ENCODE measurements at places on chromosomes 16 and 17.

DNA sequence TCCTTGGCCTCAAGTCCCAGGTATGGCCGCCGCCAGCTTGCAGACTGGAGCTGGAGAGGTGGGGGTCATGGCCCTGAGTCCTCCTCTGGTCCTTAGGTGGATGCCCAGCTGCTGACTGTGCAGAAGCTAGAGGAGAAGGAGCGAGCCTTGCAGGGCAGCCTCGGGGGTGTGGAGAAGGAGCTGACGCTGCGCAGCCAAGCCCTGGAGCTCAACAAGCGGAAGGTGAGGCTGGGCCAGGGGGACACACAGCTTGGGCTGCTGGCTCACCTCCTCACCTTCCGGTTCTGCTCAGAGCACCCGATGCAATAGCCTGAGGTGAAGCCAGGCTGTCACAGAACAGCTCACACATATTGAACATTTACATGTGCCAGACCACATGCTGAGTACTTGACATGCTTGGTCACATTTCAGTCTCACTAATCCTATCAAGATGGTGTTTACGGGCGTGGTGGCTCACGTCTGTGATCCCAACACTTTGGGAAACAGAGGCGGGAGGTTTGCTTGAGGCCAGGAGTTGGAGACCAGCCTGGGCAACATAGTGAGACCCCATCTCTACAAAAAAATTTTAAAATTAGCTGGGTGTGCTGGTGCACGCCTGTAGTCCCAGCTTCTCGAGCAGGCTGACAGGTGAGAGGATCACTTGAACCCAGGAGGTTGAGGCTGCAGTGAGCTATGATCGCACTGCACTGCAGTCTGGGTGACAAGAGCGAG is 7.4 kb downstream of the RNF40 start:
- DNase-seq: no peak

DNA sequence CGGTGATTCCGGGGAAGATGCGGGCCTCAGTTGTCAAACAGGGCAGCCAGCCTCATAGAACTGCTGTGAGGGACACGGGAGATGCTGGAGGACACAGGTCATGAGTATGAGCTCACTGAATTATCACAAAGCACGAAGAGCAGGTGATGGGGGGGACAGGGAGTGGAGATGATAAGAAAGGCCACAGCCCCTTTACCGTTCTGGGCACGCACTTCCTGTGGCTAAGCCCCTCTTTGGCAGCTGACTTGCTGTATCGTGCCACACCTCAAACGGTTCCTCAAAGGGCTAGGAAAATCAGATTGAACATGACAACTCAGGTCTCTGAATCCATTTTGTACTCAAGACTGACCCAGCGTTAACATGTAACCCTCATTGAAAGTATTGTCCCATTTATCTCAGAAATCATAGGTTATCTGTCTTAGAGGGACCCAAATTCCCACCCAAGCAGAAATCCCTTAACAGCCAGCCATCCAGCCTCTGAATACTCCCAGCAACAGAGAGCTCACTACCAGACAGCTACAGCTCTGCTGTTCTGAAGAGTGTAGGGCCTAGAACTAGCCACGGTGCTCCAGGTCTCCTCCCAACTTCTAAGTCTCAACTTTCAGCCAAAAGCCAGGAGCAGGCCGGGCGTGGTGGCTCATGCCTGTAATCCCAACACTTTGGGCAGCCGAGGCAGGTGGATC is 5.0 kb upstream of the SRL start:
- DNase-seq: no peak

DNA sequence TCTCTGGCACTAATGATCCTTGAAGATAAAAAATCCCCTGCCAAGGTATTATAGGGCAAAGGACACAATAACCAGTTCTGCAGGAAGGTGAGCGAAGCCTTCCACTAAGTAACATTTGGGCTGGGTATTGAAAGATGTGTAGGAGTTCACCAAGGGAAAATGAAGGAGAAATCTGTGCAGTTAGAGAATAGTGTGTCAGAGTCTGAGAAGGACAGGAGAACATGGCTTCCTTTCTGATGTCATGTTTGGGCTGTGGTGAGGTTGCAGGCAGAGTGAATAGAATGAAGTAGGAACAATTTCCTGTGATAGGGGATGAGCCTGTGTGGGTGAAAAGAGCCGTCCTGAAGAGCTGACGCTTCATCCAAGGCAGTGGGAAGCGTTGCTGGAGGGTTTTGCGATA is 24.1 kb upstream of the CIITA start:
- DNase-seq: no peak

DNA sequence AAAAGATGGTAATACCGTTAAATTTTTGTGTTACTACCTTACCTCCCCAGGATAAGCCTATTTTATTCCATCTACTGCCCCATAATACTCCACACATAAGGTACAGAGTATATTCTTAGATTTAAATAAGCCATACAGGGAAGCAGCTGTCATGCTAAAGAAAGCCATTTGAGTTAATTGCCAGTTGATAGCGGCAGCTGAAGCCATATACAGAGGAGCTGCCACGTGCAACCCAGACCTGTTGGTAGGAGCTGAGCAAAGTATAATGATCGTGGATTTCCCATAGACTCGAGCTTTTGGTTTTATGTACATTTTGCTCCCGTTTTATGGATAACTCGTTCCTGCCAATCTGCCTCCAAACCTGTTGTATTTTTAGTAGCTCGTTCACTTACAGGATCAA is 12.0 kb downstream of the CPSF4L start:
- DNase-seq: no peak

GRCh38 chr16:31471241-31471874 is 594 bp upstream of the TGFB1I1 start:
- DNase-seq: no peak
